Activated T-cell treated with anti-CD3 and anti-CD28 coated beads for 1 hour (primary cell): ENCODE measurements at places on chromosomes 7 and 10.

DNA sequence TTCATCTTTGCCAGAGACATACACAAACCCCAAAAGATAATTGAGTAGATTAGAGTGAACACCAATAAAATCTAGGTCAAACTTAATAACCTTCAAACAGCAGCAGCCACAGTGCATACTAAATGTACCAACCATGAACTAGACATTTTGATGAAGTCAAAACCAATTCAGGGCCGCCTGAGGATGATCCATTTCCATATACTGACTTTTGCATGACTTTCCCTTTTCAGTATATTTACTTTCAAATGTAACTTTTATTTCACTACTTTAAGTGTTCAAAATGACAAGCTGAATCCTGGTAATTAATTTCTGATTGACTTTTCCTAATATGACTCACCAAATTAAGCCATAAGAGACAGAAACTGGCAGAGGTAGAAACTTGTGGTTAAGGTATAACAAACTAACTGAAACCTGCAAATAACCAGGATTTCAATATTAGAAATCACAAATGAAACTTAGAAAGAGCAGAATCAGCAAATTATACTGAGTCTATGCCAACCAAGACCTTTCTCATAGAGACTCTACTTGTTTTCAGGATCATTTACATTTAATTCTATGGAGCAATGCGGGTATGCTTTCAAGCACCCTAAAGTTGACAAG is 171.9 kb upstream of the LRRN3 start:
- DNase-seq: no peak

DNA sequence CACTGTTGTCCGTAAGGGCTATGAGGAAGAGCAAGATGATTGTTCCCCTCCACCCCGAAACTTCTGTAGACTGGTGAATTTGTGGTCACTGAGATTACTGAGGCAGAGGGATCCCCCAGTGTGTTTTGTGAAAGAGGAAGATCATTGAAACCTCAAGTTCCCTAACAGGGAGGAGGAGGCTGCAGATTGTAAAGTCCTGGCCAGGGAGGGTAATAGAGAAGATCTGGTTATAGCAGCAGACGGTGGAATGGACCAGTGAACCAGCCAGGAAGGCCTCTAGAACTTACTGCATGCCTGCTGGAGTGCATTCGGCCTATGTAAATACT is 31.1 kb downstream of the LMTK2 start:
- DNase-seq: no peak

- no peak for DNase-seq
Observed at GRCh38 chr7:7164591-7164990, 17.8 kb upstream of the C1GALT1 start.

DNA sequence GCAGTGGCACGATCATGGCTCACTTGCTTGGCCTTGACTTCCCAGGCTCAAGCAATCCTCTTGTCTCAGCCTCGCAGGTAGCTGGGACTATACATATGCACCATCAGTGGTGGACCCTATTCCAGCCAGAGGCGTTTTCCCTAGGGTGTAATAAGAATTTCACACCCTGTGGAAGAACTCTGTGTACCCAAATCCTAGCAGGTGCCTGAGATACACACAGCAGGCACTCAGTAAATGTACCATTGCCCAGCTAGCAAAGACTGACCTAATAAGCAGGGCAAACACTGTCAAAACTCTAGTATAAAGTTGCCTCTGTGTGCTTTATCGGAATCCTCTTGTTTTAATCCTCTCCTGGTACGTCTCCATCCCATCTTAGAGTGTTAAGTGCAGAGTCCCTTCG is 33.7 kb upstream of the BHLHA15 start:
- no peak for DNase-seq

- no peak for DNase-seq
Observed at GRCh38 chr7:140685407-140686087, 11.0 kb upstream of the NDUFB2 start.

- DNase-seq: no peak
Observed at GRCh38 chr10:132520177-132520811, 17.3 kb upstream of the INPP5A start.

DNA sequence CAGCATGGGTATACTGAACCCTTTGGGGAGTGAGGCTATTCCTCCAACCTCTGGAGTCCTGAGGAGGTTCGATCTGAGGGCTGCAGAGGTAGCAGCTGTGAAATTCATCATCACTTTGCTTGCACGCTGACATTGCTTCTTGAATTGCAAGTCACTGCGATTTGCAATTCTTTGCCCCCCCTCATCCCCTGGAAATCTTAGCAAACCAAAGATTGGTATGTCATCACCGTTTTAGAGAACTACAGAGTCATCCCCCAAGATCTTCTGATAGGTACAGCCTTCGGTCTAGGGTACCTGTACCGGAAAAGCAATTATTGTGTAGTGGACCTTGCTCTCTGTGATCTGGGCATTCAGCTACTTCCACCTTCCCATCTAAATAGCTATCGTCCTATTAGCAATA is 192.6 kb downstream of the KLF6 start:
- no peak for DNase-seq

DNA sequence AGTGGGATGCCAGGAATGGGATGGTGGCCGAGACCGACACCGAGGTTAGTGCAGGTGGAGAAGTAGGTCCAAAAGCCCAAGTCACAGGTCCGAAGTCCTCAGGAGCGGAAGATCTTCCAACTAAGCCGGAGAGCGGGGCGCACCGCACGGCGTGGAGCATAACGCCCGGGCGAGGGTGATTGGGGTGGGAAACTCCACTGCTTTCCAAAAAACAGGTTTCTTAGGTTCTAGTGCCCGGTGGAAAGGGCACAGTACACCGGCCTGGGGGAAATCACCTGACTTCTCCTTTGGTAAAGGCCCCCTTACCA is 11.4 kb upstream of the SPAG6 start:
- DNase-seq: no peak

DNA sequence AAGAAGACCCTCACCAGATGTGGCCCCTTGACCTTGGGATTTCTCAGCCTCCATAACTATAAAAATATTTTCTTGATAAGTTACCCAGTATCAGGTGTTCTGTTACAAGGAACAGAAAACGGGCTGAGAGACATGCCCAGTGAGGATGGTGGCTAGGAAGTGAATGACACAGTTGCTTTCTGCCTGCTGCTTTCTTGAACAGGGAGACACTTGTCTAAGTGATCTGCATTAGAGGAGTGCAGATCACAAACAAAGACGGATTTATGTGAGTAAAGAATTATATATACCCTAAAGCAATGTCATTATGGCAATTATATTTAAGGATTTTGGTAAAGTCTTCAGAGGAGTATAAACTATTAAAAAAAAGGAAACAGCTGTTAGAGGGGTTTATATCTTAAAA is 169.2 kb upstream of the AHR start:
- no peak for DNase-seq
